ENCODE measurements at places on chromosomes 1 and 21.

DNA sequence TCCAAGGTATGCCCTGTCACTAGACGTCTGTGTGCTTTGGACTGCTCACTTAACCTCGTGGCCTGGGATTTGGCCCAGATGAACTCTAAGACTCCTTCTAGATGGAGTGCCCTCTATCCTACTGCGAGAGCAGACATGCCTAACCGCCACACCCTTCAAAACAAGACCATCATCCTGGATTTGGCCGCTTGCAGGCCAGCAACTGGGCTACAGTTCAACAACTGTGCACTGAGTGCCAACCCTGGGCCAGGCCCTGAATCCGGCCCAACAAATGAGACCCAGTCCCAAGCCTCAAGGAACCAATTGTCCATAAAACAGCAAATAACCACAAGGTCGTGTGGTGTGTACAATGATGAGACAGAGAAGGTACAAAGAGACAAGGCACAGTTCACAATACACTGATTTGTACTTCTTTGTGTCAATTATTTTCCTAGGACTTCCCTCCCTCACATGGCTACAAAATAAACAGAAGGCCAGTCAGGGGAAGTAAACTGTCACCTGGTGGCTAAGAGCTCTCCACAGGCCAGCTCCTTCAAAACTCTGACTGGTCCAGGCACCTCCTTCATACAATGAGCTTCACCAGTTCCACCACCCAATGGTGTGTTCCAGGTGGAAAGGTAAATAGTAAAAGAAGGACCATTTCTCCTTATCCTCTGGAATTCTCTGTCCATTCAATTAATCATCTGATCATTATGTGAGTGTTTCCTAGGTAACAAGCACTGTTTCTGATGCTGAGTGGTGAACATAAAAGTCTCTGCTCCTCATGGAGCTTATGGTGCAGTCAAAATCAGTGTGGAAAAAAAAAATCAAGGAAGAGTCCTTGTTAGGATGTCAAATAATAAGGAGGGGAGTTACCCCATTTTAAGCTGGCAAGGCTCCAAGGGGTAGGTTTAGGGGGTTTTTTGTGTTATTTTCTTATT is 60.4 kb downstream of the CAPZB start:
- no peak for DNase-seq

DNA sequence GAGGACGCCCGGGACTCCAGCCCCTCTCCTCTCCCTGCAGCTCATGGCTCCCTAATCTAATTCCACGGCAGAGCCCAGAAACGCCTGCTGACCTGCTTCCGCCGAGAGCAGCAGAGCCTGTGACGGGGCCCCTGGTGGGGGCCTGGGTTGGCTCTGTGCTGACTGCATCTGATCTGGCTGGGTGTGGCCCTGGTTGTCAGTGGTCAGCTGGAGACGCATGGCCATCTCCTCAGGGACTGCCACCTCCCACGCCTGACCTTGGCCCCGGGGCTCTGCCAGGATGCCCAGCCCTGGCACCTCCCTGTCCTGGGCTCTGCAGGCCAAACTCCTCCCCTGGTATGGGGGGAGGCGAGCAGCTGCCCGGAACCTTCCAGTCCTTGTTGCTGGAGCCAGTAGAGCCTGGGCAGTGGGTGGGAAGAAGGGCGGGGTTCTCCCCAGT is 1.1 kb upstream of the PLCH2 start:
- DNase-seq: no peak

DNA sequence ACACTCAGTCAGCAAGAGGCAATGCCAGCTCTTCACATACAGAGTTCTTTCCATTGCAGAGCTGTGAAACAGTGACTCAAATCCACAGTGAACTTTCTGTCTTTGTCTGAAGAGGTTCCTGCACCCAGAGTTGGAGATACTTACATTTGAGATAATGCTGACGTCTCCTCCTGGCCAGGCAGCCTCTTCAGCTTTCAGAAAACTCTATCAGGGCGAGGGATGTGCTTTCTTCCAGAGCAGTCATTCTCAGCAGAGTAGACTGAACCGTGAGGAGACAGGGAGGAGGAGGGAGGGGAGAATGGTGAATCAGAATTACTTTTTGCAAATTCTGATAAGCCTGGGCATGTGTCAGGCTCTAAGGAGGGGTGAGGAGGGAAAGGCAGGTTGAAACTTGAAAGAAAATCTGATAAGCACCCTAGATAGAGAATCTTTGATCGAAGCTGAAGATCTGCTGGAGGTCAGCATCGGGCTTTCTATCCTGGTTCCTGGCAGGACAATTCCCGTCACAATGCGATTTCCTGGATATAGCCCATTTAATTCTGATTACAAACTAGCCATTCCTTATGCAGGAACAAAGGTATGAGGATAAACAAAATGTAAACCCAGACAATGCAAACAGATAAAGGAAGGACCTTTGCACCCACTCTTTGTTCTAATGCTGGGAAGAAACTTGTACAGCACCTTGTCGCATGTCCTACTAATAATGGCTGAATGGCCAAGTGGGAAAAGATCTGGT is 18.9 kb upstream of the NID1 start:
- no peak for DNase-seq

GRCh38 chr1:48007047-48007446 is 9.9 kb upstream of the TRABD2B start:
- DNase-seq: no peak

GRCh38 chr1:240152611-240153297 is 61.1 kb downstream of the FMN2 start:
- DNase-seq: no peak

DNA sequence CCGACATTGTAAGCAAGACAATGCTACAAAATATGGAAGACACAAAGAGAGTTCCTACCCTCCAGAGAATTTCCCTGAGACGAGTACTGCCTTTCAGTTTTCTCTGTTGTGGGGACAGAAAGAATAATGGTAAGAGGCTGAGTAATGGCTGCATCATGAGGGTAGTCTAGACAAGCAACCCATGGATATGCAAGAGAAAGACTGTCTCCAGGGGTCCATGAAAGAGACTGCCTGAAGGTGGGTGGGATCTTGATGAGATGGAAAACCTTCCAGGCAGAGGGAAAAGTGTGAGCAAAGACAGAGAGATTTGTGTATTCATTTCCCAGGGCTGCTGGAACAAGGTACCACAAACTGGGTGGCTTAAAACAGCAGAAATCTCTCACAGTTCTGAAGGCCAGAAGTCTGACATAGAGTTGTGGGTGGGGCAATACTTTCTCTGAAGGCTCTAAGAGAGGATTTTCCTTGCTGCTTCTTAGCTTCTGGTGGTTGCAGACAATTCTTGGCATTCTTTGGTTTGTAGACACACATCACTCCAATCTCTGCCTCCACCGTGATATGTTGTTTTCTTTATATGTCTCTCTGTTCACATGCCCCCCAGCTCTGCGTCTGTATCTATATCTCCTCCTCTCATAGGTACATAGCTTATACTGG is 41.4 kb downstream of the ANP32E start:
- DNase-seq: no peak

- DNase-seq: no peak
These were observed 10.5 kb downstream of the OTUD3 start for GRCh38 chr1:19892628-19893168.

DNA sequence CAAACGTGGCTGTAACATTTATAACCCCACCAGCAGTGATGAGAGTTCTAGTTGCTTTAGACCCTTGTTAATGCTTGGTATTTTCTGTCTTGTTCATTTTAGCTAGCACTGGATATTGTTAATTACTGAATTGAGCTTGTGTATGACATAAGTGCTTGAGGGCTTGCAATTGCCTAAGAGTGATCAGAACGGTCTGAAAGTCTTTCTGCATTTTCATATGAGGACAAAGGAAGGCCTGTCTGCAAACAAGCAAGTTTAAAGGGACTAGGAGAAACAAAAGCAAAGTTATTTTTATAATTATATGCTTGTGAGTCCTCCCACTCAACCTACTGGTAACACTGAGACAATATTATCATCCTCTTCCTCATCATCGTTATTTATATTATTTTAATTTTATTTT is 305.5 kb upstream of the DUSP10 start:
- DNase-seq: no peak

DNA sequence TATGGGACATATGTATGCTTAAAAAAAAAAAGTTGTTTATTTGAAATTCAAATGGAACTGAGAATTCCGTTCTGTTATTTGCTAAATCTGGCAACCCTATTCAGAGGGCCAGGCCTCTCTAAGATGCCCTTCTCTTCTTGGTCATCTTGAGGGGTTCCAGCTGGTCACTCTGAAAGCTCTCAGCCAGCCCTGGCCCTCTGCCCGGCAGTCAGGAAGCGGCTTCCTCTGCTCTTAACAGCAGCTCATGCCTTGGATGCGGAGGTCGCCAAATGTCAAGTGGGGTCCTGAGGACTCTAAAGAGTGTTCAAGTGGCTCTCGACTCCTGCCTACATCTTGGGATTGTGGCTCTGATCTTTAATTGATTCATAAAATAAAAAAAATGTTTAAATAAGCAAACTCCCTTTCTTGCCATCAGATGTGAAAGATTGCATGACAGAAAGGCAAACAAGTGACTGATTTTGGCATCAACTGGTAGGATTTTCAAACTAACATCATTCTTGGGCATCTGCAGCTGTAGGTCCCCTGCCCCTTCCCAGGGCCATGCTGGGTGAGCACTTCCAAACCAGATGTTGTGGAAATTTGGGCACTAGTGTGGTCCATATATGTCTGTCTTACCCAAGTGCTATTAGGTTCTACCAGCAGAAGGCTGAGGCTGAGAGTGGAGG is 130.8 kb downstream of the PRDM2 start:
- DNase-seq: no peak

GRCh38 chr1:9207715-9208114 is 26.9 kb upstream of the H6PD start:
- DNase-seq: no peak

GRCh38 chr1:33364565-33364918 is 43.6 kb upstream of the A3GALT2 start:
- DNase-seq: no peak

- no peak for DNase-seq
These were observed 4.1 kb upstream of the PTPN7 start for GRCh38 chr1:202164271-202165037.

GRCh38 chr1:93621246-93621645 is 60.4 kb downstream of the BCAR3 start:
- DNase-seq: no peak

- DNase-seq: no peak
These were observed 84.1 kb upstream of the SERBP1 start for GRCh38 chr1:67514300-67514699.

GRCh38 chr1:96842215-96842614 is 120.6 kb downstream of the PTBP2 start:
- DNase-seq: no peak

Data from NCI-H1105 (cell line).